ENCODE measurements at places on chromosomes 6 and 20.

DNA sequence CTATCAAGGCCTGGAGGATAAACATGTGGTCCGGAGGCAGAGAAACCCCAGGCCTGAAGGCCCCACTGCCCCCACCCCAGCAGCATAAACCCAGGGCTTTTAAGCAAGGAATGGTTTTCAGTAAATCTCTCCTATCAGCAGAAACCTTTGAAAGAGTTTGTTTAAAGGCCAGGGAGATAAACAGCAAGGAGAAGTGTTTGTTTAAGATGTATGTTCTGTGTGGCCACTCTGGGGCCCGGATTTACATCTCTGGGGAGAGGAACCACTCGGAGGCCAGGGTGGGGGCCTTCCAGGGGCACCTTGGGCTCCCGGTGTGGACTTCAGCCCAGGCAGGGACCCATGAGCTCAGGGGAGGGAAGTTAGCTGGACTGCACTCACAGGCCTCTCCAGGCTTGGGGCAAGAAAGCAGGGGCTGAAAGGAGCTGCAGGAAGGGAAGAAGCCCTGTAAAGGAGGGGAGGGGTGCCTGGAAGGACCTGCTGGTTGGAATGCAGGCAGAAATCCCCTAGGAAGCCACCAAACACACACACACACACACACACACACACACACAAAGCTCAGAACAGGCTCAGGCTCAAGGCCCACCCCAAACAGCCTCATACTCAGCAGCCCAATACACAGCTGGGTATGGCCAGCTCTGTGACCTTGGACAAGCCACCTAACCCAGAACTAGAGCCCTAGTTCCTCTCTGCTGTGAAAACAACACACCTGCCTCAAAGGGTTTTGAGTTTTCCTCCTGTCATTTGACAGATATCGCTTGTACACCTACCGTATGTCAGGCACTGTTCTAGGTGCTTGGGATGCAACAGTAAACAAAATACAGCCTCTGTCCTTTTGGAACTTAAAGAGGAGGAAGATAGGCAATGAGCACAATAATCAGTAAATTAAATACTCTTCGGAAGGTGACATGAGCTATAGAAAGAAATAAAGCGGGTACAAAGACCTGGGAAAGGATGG lies 26.2 kb upstream of the FOXP4 start:
- no peak for DNase-seq

DNA sequence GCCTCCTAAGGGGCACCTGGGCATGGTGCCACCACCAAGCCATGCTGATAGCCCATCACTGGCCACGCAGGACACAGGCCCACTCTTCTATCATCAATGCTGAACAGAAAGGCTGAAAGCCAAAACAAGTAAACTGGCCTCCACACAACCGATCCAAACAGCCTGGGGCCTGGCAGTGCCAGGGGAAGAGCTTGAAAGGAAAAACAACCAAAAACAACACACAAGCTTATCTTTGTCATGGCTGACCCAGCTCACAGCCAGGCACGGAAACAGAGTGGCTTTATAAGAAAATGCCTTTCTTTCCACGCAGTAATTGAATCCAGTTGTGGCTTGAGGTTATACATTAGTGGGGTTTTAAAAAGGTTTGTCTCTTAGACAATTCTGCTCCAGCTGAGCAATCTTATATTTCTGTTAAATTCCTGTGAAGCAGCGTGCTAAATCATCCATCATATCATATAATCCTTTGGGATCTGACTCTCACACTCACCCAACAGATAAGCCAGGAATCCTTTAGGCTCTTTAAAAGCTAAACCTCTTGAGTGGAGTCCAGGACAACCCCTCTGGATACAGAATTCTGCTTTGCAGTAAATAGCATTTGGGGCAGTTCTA lies 65.4 kb upstream of the SLC22A16 start:
- DNase-seq: no peak

GRCh38 chr20:8326191-8326590 lies 194.1 kb downstream of the PLCB1 start:
- DNase-seq: no peak

DNA sequence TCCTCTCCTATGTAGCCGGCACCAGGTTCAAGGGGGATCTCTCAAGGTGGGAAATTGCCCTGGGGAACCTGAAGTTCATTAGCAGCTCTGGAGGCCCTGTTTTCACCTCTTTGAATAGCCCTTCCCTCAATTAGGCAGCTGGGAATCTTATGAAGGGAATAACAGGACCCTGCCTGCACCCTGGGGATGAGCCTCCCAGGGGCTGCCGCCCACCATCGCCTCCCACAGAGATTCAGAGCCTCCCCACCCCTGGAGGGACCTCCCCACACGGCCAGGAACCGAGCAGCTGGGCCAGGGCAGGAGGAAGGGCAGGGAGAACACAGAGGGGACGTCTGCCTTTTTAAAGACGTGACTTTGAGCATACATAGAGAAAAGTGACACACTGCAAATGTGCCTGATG lies 4.6 kb upstream of the EEF1A2 start:
- no peak for DNase-seq

DNA sequence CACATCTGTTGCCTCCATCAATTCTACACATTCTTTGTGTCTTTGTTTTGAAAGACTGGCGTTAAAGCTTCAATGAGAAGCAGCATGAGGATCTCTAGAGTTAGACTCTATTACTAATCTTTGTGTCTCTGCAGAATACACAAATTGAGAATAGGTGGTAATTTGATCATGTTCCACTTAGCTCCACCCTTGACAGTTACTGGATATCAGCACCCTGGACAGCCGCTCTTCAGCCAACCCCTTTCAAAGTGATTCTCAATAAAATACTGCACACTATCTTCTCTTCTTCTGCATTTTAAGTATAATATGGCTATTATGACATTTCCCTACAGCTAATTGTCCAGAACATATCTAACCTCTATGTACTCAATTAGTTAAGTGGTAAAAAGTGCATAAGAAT lies 54.3 kb upstream of the CNR1 start:
- peak; percentile 4 for DNase-seq

DNA sequence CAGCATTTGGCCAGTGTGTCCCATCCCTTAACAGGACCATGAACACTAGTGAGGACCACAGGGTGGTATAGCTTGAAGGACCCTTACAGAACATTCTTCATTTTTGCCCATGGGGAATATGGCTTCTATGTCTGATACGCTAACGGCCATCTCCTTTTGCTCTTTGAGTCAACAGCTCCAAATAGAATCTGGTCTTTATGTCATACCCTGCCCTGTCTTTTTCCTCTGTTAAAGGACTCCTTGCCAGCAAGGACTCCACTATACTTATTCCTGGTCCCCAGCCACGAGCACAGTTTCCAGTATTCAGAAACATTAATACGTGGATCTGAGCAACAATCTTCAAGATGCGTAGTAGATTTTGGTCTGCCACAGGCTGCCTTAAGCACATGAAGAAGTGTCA lies 22.5 kb downstream of the SERPINB1 start:
- DNase-seq: no peak

- DNase-seq: no peak
Observed at GRCh38 chr6:33907227-33907626, 103.4 kb upstream of the MLN start.

DNA sequence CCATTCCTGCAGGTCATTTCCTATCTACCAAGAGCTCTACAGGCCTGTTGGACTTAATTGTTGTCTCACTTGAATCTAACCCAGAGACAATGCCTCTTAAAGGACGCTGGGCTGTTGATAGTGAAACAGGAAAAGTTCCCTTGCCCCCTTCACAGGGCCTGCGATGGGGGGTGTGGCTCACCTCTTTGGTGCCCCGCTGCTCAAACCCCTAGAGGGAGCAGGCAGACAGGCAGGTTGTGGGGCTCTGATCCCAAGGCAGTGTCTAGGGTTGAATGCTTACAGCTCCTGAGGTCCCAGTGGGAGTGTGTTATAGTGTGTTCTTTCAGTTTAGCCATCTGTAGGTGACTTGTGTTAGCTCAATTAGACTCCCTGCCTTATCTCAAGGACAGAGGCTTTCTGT lies 68.0 kb downstream of the OTOR start:
- DNase-seq: no peak

GRCh38 chr6:25980935-25981334 lies 18.3 kb downstream of the TRIM38 start:
- DNase-seq: no peak

GRCh38 chr6:128135325-128135724 lies 234.5 kb upstream of the THEMIS start:
- DNase-seq: no peak

- DNase-seq: no peak
Observed at GRCh38 chr20:18388860-18389259, 78.0 kb downstream of the DZANK1 start.

DNA sequence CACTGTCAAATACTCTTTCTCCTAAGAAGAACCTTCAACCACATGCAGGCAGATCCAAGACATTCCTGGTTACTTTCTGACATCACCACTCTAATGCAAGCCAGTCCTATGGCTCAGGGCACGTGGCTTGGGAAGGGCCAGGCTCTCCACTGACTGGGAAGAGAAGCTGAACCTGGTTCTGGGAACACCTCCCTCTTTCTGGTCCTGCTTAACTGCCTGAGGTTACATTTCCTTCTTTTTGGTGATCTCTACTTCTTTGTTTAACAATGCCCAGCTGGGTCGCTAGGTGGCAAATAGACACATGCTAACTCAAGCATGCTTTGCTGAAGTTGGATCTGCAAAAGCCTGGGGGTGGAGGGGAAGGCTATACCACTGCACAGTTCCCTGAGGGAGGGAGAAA lies 249.8 kb downstream of the GMDS start:
- DNase-seq: no peak

GRCh38 chr20:48738399-48739304 lies 89.1 kb downstream of the PREX1 start:
- DNase-seq: peak; percentile 88

DNA sequence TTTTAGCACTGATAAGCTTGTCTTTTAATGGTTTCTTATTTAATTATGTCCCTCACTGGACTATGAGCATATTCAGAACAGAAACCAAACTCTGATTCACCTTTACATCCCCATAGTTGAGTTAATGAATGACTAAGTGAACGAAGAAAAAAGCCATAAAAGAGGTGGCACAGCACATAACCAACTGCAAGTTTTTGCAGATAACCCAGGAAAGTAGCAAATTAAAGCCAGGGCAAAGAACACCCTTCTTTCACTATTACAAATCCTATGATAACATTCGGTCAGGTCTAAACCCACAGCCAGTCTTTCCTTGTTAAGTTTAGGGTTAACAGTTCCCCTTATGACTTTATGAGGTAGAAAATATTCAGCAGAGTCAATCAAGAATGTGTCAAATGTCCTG lies 102.7 kb downstream of the RIN2 start:
- no peak for DNase-seq

DNA sequence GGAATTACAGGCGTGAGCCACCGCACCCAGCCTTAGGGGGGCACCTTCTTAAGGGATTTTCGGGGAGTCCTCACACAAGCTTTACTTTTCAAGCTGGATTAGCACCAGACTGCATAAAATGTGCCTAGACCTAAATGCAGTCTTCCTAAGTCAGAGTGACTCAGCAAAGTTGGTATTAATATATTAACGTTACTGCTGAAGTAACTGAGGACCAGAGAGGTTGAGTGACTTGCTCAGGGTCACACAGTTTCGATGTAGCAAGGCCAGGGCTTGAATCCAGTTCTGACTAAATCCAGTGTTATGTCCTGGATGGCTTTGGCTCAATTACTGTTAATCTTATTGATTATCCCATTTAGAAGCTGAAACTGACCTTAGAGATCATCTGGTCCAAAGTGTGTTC lies 13.4 kb downstream of the EDEM2 start:
- DNase-seq: no peak

DNA sequence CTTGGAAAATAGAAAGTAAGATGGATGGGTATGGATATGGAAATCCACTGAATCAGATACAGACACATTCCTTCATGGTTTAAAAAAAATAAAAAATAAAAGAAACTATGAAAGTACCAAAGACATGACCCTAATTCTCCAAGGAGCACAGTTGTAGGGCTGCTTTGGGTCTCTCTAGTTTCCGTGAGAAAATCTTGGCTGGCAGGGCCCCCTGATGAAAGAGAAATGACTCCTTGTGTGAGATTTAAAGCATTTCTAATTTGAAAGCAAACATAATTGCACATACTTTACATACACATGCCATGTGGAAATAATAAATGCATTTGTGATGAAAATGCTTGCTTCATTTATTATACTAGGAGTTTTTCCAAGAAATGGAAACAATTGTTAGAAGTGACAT lies 593.9 kb upstream of the BTBD3 start:
- DNase-seq: no peak

GRCh38 chr6:152271776-152272464 lies 365.2 kb downstream of the SYNE1 start:
- no peak for DNase-seq

DNA sequence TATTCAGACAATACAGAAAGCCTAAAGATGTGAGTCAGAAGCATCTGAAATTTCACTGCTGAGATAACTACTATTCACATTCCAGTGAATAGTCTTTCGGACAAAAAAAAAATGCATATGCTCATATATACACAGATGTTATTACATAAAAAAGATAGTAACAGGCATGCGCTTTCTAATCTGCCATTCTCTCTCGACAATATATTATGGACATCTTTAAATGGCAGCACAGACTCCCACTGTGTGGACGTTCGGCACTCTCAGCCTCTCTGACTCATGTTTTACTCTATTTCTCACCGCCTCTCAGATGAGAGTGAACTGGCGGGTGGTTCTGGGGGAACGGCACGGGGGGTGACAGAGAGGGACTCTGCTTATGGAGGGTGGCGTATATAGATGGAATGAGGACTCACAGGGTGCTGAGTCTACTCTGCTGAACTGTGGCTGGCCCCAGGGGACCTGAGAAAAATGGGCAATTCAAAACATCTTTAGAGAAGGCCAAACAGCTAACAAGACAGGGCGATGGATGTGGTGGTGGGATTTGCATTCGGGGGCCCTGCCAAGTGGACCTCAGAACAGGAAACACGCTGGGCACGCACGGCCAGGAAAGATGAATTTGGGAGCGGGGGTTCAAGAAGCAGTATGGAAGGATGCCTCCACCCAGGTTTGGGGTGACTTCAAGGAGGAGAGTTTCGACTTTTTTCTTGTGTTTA lies 68.9 kb downstream of the MDGA1 start:
- no peak for DNase-seq

GRCh38 chr20:52748285-52748932 lies 223.7 kb upstream of the TSHZ2 start:
- DNase-seq: no peak

DNA sequence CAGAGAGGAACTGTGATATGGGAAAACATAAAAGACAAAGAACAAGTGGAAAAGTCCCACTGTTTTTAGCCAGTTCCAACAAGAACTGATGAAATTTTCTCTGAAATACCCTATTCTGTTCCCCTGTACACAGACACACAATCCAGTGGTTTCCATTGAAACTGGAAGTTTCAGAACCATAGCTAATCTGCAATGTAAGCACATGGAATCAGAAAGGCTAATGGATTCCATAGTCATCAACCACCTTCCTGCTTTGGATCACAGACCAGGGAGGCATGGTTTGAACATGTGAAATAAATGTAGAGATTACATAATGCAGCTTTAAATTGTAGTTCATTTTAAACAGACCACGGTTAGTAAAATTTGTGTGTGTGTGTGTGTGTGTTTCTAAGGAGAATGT lies 242.1 kb downstream of the GJA1 start:
- no peak for DNase-seq

GRCh38 chr20:1888796-1889463 lies 6.3 kb upstream of the SIRPA start:
- no peak for DNase-seq

- no peak for DNase-seq
Observed at GRCh38 chr6:32424589-32425300, 14.9 kb upstream of the HLA-DRA start.

- no peak for DNase-seq
Observed at GRCh38 chr20:40154514-40154913, 534.5 kb downstream of the MAFB start.

GRCh38 chr20:22771706-22772105 lies 187.3 kb upstream of the FOXA2 start:
- DNase-seq: no peak
